ENCODE measurements at places on chromosomes 3 and 15. TPM values are rescaled to one million over a fixed set of nuclear protein-coding genes. Genes with fewer than 3 reads are reported as not detected.

PP2D1 gene
- not detected for total RNA-seq

DNA sequence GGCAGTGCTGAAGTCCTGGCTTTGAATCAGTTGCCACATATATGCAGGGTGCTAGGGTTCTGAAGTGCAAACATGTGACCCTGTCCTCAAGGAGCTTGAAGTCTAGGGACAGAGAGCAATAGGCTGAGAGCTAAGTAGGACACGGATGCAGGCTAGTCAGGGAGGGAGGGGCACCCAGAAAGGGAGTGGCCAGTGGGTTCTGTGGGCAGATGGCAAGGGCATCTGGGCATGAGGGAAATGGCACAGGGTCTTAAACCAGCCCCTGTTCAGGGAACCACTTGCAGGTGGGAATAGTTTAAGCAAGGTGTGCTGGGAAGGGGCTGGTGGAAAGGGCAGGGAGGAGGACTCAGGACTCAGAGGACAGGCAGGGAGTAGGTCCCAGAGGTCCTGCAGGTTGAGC lies 46.4 kb upstream of the EPHB1 start:
- DNase-seq = no peak

DNA sequence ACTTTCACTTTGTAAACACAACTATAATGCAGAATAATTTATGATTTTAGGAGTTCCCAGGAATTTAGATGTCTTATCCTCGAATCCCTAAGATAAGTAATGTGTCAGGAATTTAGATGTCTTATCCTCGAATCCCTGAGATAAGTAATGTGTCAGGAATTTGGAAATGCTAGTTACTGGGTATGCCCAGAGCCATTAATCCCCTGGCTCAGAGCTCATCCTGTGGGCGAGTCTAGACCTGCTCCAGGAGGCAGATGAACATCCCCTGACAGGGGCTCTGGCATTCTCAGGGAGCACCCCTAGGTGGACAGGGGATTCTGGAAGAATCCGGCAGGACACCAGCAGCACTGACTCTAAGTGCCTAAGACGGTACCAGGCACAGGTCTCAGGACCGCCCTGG lies 163.3 kb downstream of the ARRDC4 start:
- DNase-seq = no peak

GRCh38 chr3:171782617-171783016 lies 27.7 kb downstream of the PLD1 start:
- DNase-seq = no peak

NR2E3 gene
- total RNA-seq = not detected

GRCh38 chr3:47347217-47347801 lies 33.5 kb upstream of the PTPN23 start:
- no peak for DNase-seq

- no peak for DNase-seq
Observed at GRCh38 chr15:66214246-66214645, 39.3 kb downstream of the MEGF11 start.

GRCh38 chr3:55488398-55489055 lies 1.4 kb upstream of the WNT5A start:
- peak; percentile 67 for DNase-seq

CDHR4 gene
- total RNA-seq = not detected

- no peak for DNase-seq
Observed at GRCh38 chr3:143450632-143451031, 331.1 kb downstream of the CHST2 start.

ADCY5 gene
- total RNA-seq = 0.16 TPM

All from SJSA1 (cell line).